ENCODE measurements at places on chromosomes 3 and 15. TPM values are rescaled to one million over a fixed set of nuclear protein-coding genes. Genes with fewer than 3 reads are reported as not detected.

GRCh38 chr3:123365450-123366143 lies 83.3 kb downstream of the ADCY5 start:
- DNase-seq: no peak

GRCh38 chr15:35427091-35427490 lies 118.9 kb downstream of the DPH6 start:
- DNase-seq: peak; percentile 4

- no peak for DNase-seq
These were observed 107.7 kb upstream of the RPL32 start for GRCh38 chr3:12948891-12949711.

GRCh38 chr3:168889666-168890065 lies 773.8 kb downstream of the MECOM start:
- peak; percentile 26 for DNase-seq

- DNase-seq: no peak
These were observed 583.8 kb upstream of the ZNF717 start for GRCh38 chr3:76369170-76369569.

DNA sequence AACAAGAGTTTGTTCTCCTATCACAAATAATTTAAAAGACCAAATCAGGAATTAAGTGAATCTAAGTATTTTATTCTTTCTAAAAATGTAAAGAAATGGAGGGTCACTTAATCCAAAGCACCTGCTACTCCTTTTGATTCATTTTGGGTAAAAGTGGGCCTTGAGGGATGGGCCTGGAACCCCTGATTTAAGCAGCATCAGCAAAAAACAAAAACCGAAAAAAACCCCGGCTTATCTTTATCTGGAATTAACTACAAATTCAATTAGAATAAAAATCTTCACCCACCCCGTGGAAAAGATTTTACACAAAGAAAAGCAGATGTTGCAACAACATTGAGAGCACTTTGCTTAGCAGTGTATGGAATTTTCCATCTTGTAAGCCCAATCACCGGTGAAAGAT lies 1018.2 kb downstream of the MCTP2 start:
- no peak for DNase-seq

DNA sequence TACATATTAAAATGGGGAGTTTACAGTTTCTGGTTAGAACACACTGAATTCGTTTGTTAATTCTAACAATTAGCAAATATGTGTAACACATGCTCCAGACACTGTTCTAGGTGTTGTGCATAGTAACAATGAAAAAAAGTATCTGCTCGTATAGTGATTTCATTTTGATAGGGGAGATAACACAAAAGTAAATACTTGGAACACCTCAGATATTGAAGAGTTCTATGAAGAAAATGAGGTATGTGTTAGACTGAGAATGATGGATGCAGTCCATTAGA lies 6.8 kb upstream of the TMF1 start:
- DNase-seq: no peak

DNA sequence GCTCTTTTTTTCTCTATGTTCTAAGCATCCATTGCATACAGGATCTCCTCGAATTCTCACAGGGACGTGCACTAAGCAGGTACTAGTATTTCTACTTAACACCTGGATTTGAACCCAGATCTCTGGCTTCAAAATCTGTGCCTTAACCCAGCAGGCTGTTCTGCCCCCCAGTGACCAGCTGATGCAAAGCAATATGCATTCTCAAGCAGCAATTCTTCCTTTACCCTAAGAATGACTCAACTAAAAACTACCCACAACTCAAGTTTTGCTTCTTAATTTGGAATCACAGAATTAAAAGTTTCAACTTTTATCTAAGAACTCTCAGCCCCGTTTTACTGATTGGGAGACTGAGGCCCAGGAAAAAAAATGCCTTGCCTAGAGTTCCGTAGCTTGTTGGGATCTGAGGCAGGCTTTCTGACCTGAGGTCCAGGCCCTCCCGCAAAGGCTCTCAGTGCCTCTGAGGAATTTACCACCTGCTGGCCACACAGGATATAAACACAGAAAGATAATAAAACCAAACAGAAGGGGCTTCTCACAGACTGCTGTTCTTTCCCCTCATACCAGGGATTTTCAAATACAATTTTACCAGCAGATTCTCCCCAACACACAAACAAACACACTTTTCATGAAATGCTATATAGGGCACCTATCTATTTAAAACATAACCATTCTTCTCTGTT lies 115.4 kb upstream of the RAD18 start:
- DNase-seq: no peak

- DNase-seq: peak; percentile 28
These were observed 53.2 kb downstream of the TM4SF4 start for GRCh38 chr3:149527531-149528339.

- DNase-seq: no peak
These were observed 1002.8 kb upstream of the NR2F2 start for GRCh38 chr15:95327661-95328060.

DNA sequence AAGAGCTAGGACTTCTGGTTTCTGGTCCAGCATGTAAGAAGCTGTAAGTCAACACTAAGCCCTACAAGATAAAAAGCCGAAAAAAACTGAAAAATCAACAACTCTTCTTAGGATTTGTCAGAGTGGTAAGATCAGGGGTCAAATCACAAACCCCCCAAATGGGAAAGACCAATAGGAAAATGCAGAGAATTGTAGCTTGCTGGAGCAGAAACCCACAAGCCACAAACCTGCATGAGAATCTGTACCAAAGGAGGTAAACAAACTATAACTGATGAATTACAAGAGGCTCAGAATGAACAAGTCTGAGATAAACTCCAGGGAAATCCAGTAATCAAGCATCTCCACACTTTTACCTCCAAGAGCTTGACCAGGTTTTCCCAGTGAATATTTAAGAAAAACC lies 36.0 kb downstream of the RFX7 start:
- DNase-seq: no peak

- DNase-seq: no peak
These were observed 5.8 kb downstream of the EID1 start for GRCh38 chr15:48883699-48884098.

DNA sequence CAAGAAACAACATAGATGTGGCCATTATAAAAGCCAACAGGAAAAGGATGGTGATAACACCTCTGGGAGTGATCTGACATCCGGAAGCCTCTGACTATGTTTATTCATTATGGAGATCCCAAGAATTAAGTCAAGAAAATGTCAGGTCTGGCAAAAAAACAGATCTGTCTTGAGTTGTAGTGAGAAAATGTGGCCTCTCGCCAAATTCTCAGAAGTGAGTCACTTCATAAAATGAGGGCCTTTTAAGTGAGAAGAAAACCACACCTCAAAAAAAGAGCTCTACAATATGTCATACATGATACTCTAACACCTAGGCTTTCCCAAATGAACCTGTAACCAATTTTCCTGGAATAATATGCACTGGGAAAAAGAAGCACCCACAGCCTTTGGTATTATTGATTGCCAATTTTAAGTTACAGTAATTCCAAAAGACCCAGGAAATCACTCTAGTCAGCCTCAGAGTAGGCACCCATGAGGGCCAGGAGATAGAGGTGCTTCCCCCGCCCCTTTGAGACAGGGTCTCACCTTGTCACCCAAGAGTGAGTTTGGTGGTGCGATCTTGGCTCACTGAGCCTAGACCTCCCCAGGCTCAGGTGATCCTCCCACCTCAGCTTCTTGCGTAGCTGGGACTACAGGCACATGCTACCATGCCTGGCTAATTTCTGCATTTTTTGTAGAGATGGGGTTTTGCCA lies 38.0 kb downstream of the CCR3 start:
- no peak for DNase-seq

DNA sequence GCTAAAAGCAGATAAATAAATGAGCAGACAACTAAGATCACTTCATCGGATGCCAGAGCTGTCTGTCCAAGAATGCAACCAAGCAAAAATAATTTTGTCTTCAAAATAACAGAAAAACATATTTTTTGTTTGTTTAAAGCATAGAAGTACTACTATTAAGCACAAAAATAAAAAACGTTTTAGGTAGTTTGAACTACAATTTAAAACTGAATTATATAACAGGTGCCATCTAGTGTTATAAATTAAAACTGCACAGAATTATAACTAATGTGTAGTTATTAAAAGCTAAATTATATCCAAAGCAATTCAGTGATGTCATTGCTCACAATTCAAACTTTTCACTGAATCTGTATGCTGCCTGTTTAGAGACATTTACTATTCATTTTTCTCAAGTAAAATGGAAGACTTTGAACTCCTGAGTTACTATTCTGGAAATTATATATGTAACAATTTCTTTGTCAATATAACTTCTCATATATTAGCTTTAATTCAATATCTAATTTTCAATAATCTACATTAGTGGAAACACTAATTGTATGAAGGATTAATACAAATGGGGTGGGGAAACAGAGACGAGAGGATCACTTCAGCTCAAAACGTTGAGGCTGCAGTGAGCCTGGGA lies 29.5 kb downstream of the LINS1 start:
- DNase-seq: no peak

- DNase-seq: peak; percentile 67
These were observed 2.9 kb downstream of the SHOX2 start for GRCh38 chr3:158103081-158103886.

- DNase-seq: no peak
These were observed 13.3 kb upstream of the TNFSF10 start for GRCh38 chr3:172536505-172536904.

GRCh38 chr3:16122155-16122554 lies 52.3 kb upstream of the GALNT15 start:
- DNase-seq: no peak

- DNase-seq: no peak
These were observed 121.1 kb upstream of the GOLIM4 start for GRCh38 chr3:168216851-168217250.

- DNase-seq: no peak
These were observed 6.0 kb upstream of the VILL start for GRCh38 chr3:37984596-37984995.

GRCh38 chr15:87671289-87671688 lies 585.2 kb downstream of the NTRK3 start:
- no peak for DNase-seq

- no peak for DNase-seq
These were observed 576.3 kb upstream of the NECTIN3 start for GRCh38 chr3:110495201-110495927.

GRCh38 chr3:10344147-10344943 lies 23.4 kb upstream of the SEC13 start:
- DNase-seq: peak; percentile 15

GRCh38 chr15:66965201-66965900 lies 100.1 kb upstream of the SMAD3 start:
- no peak for DNase-seq

GRCh38 chr3:197420566-197420965 lies 122.2 kb upstream of the DLG1 start:
- DNase-seq: no peak

DNA sequence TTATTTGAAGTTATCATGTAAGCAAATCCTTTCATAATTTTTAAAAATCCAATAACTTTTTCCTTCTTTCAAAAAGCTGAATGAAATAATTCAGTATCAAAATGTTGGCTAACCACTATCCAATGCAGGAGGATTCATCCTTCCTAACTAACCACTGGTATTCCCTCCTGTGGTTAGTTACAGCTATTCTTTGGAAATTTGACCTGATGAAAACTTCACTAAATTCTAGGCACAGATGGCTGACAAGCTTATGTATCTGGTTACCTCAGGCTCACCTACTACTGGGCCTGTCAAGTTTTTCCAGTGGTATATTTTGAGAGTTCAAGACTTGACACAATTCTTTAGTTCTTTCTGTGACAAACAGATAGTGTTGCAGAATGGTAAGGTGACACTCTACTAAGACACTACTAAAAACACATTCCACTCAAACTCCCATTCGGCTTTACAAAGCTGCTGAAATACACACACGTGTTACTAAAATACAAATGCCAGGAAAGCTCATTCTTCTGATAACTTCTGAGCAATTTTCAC lies 15.8 kb downstream of the NPTN start:
- no peak for DNase-seq

DNA sequence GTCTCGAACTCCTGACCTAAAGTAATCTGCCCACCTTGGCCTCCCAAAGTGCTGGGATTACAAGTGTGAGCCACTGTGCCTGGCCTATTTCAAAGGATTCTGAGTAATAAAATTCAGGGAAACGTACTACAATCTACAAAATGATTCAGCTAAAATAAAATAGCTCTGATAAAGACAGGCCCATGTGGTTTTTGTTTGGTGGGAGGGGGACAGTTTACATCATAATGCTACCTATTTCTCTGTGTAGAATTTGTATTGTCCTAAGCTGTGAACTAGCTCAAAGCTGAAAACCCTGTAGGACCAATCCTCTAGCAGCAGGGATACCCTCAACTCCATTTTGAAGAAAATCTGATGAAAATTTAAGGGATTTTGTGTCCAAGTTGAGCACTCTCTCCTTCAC lies 25.8 kb downstream of the CDV3 start:
- DNase-seq: no peak

- DNase-seq: no peak
These were observed 18.6 kb downstream of the CSTA start for GRCh38 chr3:122343654-122344053.

DNA sequence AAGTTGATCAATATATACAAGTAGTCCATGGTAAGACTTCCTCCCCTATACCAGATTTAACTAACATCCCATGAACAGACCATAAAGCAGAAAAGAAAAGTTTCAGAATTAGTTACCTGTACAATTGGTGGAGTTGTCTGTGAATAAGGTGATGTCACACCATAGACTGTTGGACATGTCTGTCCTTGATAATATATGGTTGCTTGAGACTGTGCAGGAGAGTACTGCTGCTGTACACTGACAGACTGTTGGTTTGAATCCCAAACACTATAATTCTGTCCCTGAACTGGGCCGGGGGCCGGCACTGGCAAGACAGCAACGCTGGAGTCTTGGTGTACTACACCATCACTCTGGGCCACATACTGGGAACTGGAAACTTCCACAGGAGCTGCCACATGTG lies 77.2 kb downstream of the NBEAL2 start:
- DNase-seq: no peak

The INSYN1 gene
- polyA plus RNA-seq: 3.7 TPM

The EDC3 gene
- polyA plus RNA-seq: 31.1 TPM

The C3orf22 gene
- 0.63 TPM for polyA plus RNA-seq

The ACP3 gene
- polyA plus RNA-seq: 0.64 TPM

The GOLGA8R gene
- 6.8 TPM for polyA plus RNA-seq

The STRIT1 gene
- polyA plus RNA-seq: 0.97 TPM

The PLOD2 gene
- 92.2 TPM for polyA plus RNA-seq

The TIMP4 gene
- polyA plus RNA-seq: 0.91 TPM

The LEKR1 gene
- 2.2 TPM for polyA plus RNA-seq

The TMEM158 gene
- polyA plus RNA-seq: 2.1 TPM

The CNBP gene
- 310 TPM for polyA plus RNA-seq

The DPPA2 gene
- polyA plus RNA-seq: 0.03 TPM

The SCAMP5 gene
- 31.6 TPM for polyA plus RNA-seq
